Activated naive CD4-positive, alpha-beta T cell (primary cell): ENCODE measurements at places on chromosomes 12 and 14.

- DNase-seq, result no peak
Observed at GRCh38 chr12:66118240-66118891, 12.2 kb downstream of the LLPH start.

GRCh38 chr12:114656906-114657596 lies 26.9 kb downstream of the TBX3 start:
- DNase-seq, result no peak

DNA sequence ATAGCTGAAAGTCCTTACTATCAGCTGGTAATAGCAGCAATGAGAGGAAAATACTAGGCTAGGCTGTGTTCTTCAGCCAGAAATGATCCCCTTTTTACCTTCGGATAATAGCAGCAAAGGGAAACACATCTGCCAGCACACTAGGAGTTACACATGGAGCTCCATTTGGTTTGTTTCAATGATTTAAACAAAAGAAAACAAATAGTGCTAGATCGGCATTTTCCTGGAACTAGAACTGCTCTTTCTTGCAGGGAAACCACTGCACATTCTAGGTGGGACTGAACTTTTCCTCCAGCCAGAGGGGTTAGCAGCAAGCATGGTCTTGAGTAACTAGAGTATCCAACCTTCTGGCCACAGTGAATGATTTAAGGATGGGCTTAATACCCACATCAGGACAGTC lies 117.6 kb downstream of the PDE6H start:
- no peak for DNase-seq

- DNase-seq, result no peak
Observed at GRCh38 chr12:45490232-45490881, 239.1 kb upstream of the ARID2 start.

DNA sequence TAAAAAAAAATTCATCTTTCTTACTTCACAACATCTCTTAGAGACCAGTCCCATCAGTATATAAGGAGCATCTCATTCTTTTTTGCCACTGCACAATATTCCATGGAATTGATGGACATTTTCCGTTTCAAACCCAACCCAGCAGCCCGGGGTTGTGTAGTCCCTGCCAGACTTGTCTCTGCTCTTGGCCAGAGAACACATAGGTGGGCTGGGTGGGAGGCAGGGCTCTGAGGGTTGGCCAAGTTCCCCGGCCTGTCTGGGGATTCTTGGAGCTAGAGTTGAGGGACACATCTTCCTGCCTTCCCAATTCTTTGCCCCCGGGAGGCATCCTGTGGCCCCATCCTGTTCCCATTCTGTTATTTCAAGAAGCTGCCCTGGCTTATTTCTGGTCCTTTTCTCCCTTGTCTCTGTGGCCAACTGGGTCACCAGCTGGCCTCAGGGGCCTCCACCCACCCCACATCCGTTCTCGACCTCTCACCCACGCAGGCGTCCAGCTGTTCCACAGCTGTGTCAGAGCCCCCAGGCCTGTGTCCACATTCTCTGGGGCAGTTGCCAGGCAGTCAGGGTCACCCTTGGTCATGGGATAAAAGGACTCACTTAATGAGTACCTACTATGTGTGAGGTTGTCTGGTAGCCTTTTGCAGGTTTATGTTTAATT lies 52.0 kb upstream of the CCDC63 start:
- DNase-seq, result no peak

GRCh38 chr14:103867523-103867953 lies 20.2 kb upstream of the PPP1R13B start:
- no peak for DNase-seq

DNA sequence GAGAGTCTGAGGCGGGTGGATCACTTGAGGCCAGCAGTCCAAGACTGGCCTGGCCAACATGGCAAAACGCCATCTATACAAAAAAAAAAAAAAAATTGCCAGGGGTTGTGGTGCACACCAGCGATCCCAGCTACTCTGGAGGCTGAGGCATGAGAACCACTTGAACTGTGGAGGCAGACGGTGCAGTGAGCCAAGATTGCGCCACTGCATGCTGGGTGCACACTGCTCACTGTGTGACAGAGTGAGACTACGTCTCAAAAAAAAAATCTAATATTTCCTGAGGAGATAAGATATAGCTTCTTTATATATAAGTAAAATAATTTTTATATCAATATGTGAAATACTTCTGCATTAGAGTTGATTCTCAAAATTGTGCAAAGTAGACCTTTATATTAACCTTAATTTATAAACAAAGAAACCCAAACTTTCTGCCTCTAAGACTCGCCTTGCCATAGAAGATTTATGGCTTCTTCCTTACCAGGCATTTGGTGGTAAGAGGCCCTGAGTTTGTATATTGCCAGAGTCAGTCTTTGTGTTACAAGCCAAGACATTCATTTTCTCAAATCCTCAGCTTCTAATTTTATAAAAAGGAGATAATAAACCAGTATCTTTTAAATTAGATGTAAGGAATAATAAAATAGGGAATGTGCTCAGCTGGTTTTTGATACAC lies 1226.7 kb downstream of the FLRT2 start:
- no peak for DNase-seq

DNA sequence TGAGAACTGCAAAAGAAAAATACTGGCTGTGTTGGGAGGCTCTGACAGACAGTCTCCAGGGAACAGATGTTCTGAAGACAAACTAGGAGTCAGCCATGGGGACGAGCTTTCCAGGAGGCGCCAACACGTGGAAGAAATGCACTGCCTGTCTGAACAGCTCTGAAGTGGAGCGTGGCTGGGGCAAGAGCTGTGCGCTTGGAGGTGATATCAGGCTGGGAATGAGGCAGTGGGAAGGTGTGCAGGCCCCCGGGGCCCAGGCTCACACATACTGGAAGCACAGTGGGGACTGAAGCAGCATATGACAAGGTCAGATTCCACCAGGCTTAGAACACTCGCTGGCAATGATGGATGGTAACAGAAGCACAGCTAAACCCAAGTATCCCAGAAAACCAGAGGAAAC lies 17.5 kb downstream of the APPL2 start:
- DNase-seq, result no peak

GRCh38 chr12:25241167-25242020 lies 9.3 kb downstream of the KRAS start:
- DNase-seq, result no peak

DNA sequence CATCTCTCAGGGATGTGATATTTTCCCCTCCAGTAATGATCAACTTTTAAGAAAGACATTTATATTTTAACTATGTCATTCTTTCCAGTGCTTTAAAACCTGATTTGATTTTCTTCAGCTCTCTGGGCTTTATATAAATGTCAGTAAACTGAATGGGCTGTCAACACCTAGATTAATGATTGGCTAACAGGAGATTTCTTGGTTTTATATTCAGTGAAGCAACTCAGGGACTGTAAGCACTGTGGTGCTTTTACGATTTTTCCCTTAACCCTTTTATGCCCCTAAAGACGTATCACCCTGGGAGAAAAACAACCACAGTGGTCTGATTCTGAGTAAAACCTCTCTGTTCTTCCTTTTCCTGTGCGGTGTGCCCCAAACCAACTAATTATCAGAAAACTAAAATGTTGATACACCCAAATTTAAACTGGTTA lies 38.0 kb downstream of the PTGER2 start:
- no peak for DNase-seq

- DNase-seq, result no peak
Observed at GRCh38 chr14:93480867-93481266, 50.1 kb downstream of the UNC79 start.

GRCh38 chr14:96138241-96138640 lies 66.4 kb upstream of the BDKRB2 start:
- DNase-seq, result no peak

GRCh38 chr12:107662484-107662883 lies 23.1 kb upstream of the PWP1 start:
- no peak for DNase-seq
